Stimulated activated CD4-positive, alpha-beta T cell treated with anti-CD3 and anti-CD28 coated beads, Interleukin-4, amount 100 ng/mL, for 4 hours (primary cell): ENCODE measurements at places on chromosomes 4 and X.

GRCh38 chr4:112288455-112288854 lies 2.8 kb upstream of the TIFA start:
- no peak for DNase-seq

GRCh38 chr4:12319765-12320164 lies 891.1 kb upstream of the HS3ST1 start:
- DNase-seq: no peak

DNA sequence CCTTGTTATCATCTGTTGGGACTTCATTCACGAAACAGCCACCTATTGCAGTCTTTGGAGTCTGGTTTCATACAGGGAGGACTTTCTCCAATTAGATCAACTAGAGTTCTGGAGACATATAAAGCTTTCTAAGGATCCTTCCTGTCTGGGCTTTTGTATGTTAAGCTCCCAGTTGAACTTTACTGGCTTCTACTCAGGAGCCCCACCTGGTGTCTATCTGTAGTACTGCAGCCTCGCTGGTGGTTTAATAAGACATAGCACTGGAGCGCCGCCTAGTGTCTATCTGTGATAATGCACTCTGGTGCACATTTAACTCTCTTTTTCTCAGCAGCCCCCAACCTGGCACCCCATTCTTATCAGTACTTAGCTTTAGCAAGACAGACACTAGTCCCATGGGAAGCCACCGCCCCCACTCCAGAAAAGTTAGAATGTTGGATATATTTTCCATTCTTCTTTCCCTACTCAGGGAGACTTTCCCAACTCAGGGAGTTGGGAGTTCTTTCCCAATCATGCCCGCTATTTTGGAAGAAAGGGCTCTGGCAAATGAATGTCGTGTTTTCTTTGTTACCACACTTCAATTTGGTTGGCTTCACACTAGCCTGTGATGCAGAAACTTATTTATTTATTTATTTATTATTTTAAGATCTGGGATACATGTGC lies 36.9 kb upstream of the SYTL4 start:
- peak; percentile 78 for DNase-seq

DNA sequence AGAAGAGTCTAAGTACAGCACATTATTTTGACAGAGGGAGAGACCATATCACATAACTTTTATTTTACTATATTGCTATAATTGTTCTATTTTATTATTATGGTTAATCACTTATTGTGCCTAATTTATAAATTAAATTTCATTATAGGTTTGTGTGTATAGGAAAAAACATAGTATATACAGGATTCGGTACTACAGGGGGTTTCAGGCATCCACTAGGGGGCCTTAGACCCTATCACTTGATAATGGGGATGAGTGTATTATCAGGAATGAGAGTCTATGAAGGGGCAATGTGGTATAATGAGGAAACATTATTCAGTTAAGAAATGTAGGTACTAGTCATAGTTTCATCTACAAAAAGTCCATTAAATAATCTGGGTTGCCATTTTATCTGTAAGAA lies 833.1 kb downstream of the C4orf33 start:
- DNase-seq: no peak

- no peak for DNase-seq
Observed at GRCh38 chr4:32207456-32207855, 1487.3 kb downstream of the PCDH7 start.

GRCh38 chr4:152500800-152501434 lies 35.0 kb downstream of the FBXW7 start:
- DNase-seq: no peak

GRCh38 chrX:107493141-107493540 lies 43.7 kb downstream of the FRMPD3 start:
- no peak for DNase-seq

- DNase-seq: no peak
Observed at GRCh38 chrX:39418731-39419638, 617.7 kb downstream of the MID1IP1 start.

GRCh38 chr4:177229331-177229730 lies 80.3 kb upstream of the NEIL3 start:
- no peak for DNase-seq

- no peak for DNase-seq
Observed at GRCh38 chr4:74635490-74636123, 158.7 kb downstream of the BTC start.

DNA sequence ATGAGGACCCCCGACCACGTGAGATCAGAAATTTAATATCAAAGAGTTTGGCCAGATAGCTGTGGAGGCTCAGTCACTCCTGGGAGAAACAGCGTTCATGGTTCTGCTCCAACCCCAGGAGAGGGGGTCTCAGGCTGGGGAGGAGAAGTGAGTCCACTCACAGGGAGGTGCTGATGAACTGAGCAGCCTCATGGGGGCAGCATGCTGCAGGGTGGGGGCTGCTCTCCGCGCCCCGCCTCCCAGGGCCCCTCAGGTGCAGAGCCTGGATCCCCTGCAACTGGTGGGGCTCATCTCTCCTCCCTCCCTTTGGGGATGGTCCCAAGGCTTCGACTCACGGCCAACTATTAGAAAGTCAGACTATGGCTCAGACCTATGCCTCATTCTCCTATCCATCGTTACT lies 26.6 kb upstream of the C4orf50 start:
- DNase-seq: no peak

DNA sequence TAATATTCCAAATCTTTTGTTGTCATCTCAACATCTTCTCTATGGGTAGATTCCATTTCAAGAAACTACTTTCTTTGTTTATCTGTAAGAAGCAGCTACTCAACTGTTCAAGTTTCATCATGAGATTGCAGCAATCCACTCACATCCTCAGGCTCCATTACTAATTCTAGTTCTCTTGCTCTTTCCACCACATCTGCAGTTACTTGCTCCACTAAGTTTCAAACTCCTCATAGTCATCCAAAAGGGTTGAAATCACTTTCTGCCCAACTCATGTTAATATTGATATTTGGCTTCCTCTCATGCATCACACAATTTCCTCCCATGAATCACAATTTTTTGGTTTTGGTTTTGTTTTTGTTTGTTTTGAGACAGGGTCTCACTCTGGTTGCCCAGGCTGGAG lies 35.7 kb downstream of the ADH5 start:
- DNase-seq: no peak

DNA sequence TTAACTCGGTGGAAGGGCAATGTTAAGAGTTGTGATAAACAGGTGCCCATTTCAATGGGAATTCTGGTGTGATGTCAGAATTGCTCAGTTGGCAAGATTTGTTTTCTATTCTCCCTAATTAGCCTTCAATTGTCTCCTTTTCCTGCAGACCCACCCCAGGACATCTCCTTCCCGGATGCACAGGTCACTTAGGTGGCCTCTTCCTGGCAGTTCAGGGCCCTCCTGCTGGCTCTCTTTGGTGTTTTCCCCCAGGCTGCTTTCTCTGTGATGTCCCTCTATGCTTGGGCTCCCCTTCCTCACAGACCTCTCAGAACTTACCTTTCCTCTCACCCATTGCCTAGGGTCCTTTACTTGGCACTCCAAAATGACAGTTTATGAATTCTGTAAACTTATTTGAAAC lies 126.3 kb downstream of the GPAT3 start:
- DNase-seq: no peak

DNA sequence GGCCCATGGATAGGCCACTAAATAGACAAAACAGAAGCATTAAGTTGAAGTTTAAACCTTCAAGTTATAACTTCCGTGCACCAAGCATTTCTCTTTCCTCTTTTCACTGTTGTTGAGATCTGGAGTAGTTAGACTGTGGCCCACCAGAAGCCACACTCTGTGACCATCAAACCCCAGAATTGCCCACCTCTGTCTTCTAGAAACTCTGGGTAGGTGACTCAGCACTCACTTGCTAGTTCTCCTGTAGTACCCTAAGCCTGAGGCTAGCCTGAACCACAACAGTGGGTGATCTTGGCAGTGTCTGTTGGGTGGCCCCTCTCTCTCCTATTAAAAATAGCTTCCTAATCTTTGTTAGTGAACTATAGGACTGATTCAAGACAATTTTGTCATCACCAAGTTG lies 24.6 kb upstream of the CD40LG start:
- no peak for DNase-seq
